Myocyte (in vitro differentiated cells): ENCODE measurements at places on chromosomes 5 and 9.

DNA sequence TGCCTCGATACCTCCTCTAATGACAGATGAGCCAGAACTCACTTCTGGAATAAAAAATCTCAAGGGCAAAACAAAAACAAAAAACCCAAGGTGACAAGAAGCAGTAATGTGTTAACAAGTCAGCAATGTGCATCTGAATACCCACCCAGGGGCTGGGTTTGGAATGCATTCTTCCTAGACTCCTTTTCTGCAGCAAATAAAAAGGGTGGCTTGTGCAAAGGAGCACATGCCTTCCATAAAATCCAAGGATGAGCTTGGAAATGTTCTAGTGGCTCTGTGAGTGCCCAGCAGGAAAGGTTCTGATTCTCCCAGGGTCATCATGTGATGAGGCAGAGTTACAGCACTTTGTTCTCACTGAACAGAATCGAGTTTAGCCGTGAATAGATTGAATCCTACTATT lies 599.9 kb downstream of the RAB3C start:
- DNase-seq = no peak

DNA sequence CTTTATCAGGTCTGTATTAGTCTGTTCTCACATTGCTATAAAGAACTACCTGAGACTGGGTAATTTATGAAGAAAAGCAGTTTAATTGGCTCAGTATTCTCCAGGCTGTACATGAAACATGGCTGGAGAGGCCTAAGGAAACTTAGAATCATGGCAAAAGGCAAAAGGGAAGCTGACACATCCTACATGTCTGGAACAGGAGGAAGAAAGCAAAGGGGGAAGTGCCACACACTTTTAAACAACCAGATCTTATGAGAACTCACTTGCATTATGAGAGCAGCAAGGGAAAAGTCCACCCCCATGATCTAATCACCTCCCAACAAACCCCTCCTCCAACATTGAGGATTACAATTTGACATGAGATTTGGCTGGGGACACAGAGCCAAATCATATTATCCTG lies 132.1 kb downstream of the PCSK1 start:
- no peak for DNase-seq

GRCh38 chr5:41408676-41409443 lies 101.5 kb downstream of the PLCXD3 start:
- DNase-seq = no peak

GRCh38 chr5:29744618-29745017 lies 1448.9 kb upstream of the CDH6 start:
- DNase-seq = no peak

DNA sequence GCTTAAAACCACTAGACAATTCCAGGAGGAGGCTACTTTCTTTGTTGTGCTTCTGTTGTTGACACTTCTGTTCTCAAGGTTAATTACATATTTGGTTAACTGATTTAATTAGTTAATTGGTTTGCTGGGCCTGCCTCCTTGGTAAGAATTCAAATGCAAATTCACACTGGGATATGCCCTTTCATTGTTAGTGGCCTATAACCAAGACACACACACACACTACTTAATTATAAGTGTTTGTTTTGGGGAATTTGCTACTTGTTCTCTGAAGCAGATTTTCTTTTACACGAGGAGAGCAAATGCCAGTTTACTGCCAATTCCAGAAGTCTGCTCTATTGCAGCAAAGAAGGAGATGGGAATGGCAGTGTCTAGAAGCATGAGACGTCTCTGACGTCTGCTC lies 101.6 kb upstream of the BASP1 start:
- no peak for DNase-seq

DNA sequence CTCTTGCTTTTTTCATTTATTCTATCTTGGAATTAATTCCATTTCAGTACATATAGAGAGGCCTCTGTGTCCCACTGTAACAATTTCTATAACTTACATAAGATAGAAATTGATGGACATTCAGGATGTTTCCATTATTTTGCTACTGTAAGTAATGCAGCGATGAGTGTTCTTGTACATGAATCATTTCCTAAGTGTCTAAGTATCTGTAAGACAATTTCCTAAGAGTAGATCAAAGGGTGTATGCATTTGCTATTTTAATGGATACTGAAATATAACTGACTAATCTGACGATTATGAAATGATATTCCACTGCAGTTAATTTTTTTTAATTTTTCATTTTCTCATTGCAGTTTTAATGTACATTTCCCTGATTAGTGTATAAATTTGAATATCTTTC lies 23.0 kb upstream of the RBM22 start:
- DNase-seq = no peak

DNA sequence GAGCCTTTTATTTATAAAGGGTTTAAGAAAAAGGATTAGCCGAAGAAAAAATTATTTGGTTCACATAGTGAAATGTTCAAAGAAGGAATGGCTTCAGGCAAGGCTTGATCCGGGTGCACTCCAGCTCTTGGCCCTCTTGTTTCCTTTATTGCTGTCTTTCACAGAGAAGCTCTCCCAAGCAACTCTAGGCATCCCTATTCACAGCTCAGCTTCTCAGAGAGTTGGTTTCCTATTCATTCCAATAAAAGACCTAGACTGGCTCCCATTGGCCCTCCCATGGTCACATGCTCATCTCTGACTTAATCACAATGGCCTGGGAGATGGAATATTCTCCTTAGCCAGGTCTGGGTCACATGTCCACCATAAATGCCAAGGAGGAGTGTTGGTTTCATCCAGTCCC lies 9.4 kb upstream of the FGFR4 start:
- DNase-seq = no peak

DNA sequence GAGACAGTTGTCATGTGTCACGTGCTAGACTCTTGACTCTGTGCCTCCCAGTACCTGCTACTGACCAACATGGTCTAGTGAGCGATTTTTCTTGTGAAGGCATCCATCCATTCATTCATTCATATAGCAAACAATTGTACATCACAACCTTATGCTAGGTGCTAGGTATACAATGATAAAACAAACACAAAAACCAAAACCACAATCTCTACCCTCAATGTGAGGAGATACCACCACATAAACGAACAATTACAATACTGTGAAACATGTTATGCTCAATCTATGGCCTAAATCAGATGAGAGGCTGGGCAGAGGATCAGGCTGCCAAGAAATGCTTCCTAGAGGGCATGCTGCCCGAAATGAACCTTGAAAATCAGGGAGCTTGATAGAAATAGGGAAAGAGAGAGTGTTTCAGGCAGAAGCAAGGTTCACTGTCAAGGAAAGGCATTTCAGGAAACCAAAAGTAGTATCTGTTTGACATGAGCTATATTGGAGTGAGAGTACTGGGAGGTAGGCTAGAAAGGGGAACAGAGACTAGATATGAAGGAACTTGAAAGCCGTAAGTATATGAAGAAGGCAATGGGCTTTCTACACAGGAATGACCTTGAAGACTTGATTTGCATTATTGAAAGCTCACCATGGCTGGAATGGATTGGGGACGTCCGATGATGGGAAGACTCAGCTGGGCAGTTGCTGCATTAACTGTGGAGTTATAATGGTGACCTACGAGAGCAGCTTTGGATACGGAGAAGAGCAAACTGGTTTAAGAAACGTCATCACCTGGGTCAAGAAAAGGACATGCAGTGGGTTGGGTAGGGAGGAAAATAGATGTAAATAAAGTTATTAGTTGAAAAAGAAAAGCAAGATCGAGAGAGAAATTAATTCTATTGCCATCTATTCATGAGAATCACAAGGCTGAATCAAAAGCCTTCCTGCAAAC lies 90.1 kb downstream of the THBS4 start:
- no peak for DNase-seq

GRCh38 chr9:21413624-21414023 lies 4.7 kb downstream of the IFNA8 start:
- DNase-seq = no peak

DNA sequence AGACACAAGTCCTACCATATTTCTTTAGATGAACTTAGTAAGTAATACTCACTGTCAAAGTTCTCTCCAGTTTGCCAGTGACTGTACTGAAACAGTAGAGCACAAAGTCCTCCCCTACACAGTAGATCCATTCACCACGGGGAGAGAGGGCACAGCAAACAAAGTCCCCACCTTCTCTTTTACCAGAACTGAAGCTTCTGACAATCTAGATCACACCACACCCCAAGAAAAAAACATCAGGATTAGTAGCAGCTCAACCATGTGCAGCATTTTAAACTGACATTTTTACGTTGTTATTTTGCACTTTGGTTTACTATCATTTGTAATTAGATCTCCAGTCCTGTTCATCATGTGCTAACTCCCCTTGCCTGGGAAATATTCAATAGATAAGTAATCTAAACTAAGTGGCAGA lies 23.0 kb downstream of the DNAJA1 start:
- DNase-seq = no peak

- no peak for DNase-seq
Measured at GRCh38 chr9:93094658-93095204, 1.3 kb upstream of the CARD19 start.

DNA sequence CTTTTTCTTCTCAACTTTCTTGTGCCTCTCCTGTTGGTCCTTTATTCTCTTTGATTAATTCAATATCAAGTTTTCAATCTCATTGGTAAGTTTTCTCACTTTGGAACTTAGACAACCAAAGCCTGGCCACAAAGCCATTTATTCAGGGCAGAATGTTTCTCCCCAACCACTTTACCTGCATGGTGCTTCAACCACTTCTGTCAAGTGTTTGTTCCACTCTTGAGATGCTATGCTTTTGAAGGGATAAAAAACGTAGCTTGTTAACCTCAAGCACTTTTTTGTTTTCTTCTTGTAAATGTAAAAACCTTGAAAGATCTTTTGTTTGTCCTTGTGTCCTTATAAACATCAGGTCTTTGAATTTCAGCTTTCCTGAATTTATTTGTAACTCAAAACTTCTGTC lies 966.7 kb downstream of the MAT2B start:
- DNase-seq = no peak

- DNase-seq = peak; percentile 77
Measured at GRCh38 chr5:74673011-74673790, 11.8 kb upstream of the HEXB start.

GRCh38 chr9:132249123-132249522 lies 87.3 kb downstream of the NTNG2 start:
- no peak for DNase-seq

DNA sequence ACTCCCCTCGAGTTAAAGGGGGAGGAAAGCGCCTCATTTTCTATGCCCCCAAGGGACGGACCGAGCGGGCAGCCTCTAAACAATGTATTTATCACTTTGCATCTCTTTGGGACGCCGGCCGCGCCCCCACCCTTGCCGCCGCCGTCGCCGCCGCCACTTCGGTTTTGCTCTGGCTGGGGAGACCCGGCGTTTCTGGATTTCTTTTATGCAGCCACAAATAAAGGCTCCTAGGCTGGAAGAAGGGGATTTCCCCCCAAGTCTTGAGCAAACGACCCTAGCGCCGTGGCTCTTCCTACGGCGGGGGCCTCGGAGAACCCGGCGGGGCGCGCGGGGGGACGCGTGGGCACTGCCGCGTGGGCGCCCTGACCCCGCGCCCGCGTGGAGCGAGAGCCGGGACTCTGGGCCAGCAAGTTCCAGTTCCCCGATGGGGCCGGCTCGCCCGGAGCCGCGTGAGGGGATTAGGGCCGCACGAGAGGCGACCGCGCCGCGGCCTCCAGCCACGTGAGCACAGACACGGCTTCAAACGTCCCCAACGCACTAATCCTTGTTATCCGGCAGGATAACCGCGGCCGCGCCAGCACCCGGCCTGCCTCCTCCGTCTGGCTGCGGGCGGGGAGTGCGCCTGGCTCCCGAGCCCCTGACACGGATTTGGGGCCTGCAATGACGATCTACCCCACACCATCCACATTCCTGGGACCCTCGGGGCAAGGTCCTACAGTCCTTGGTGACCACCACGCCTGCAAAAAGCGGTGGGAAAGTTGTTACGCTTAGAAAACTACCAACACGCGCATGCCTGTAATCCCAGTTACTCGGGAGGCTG lies 7.9 kb upstream of the NEUROG1 start:
- DNase-seq = no peak

GRCh38 chr5:113293068-113293974 lies 141.5 kb downstream of the TSSK1B start:
- DNase-seq = peak; percentile 17

GRCh38 chr5:171714261-171714660 lies 71.4 kb upstream of the SMIM23 start:
- no peak for DNase-seq

GRCh38 chr5:6078881-6079280 lies 299.5 kb downstream of the MED10 start:
- DNase-seq = no peak

DNA sequence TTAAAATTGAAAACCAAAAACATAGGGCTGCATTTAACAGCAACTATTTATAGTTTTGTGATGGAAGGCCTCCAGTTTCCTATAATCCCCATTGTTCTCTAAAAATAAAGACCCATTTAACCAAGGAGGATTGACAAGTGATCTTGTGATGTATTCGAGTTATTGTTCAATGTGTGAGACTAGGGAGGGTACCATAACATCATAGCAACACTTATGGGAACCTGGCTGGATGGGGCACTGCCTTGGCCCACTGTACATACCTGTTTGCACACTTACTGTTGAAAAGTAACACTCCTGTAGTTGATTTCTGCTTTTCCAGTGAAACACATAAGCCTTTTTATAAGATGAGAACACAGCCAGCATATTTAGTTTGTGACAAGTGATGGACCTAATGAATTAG lies 32.3 kb downstream of the MACIR start:
- no peak for DNase-seq

DNA sequence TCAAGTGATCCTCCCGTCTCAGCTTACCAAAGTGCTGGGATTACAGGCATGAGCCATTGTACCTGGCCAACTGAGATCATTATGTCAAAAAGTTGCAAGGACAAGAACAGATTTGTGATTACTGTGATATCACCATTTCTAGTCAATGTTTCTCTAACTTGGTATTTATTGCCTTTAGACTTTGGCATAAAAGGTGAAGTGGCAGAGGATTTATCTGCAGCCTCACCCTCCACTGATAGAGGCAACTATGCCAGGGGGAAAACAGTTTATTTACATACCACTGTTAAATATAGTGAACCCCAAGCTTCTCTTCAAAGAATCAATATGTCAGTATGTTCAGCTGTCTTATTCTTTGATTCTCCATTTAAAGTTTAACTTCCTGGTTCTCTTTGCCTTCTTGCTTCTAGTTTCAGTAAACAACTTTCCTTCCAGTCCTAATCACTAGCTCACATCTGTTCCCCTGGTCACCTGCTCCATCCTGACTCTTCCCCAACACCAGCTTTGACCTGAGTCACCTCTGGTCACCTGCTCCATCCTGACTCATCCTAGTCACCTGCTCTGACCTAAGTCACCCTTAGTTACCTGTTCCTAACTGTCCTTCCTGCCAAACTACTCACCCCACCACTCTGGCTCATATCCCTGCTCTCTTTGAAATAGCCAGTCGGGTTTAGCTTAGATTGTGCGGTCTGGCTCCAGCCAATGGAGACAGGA lies 29.9 kb downstream of the SEMA6A start:
- DNase-seq = no peak

GRCh38 chr9:36148311-36149051 lies 11.9 kb downstream of the GLIPR2 start:
- peak; percentile 99 for DNase-seq

- no peak for DNase-seq
Measured at GRCh38 chr5:145362266-145362665, 472.9 kb downstream of the PRELID2 start.

GRCh38 chr5:132384506-132385050 lies 15.1 kb downstream of the SLC22A5 start:
- no peak for DNase-seq
